ENCODE measurements at places on chromosomes 6 and 20.

DNA sequence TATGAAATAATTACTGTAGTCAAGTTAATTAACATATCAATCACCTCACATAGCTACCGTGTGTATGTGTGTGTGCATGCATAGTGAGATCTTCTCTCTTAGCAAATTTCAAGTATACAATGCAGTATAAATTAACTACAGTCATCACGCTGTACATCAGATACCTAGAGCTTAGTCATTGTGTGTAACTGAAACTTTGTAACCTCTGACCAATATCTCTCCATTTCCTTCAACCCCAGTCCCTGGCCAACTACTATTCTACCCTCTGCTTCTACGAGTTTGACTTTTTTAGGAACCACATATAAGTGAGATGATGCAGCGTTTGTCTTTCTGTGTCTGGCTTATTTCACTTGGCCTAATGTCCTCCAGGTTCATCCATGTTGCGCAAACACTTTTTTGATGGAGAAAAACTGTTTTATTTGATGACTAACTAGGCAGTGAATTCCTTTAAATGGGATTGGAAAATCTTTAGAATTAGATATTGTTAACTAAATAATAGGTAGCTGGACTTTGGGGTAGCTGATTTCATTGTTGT, 459.5 kb downstream of the DHX35 start:
- no peak for DNase-seq

- DNase-seq = no peak
Measured at GRCh38 chr6:75884822-75885221, 135.8 kb downstream of the MYO6 start.

- no peak for DNase-seq
Measured at GRCh38 chr6:81553216-81553615, 199.3 kb downstream of the TENT5A start.

DNA sequence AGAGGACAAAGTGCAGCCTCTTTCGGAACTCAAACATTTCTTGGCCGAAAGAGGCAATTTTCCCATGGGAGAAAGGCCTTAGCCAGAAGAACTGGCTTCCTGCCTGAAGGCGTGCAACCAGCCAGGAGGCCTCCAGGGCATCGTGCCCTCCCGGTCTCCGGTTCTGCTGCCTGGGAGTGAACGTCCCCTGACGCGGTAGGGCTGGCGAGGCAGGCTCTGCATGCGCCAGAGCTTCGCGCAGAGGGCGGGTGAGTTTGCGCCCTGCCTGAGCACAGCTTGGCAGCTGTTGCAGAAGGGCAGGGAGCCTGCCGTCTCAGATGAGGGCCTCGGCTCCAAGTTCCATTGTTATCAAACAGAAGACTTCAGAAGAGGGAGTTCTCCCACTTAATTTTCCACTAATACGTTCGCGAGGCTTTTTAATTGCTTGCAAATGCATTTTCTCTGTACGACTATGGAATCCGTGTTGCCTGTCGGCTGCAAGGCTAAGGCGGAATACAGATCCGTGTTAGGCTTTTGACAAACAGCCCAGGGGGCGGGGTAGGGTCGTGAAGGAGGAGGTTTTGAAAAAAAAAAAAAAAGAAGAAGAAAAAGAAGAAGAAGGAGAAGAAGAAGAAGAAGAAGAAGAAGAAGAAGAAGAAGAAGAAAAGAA, 5.5 kb upstream of the TFAP2D start:
- no peak for DNase-seq

DNA sequence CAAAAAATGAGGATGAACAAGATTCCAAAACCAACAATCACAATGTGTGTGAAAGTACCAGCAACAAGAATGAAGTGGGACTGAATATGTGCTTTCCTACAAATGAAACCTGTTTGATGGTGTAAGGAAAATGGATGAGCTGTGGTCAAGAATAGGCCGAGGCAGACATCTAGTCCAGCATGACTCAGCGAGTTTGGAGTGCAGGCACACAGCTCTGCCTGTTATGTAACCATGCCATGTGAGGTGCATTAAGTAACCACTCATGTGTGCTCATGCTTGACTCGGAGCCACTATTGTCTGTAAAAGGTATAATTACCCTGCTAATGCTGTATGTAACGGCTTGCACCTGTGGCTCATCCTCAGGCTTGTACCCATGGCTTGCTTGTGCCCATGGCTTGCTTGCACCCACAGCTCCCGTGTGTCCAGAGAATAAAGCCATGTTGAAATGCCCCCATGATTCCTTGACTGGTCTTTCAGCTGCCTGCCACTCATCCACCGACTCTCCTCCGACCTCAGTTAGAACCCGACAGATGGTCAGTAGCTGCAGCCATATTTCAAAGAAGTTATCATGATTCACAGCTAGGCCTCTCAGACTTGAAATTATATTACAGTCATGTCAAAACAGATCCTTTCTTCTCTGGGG, 98.7 kb downstream of the BACH2 start:
- no peak for DNase-seq

DNA sequence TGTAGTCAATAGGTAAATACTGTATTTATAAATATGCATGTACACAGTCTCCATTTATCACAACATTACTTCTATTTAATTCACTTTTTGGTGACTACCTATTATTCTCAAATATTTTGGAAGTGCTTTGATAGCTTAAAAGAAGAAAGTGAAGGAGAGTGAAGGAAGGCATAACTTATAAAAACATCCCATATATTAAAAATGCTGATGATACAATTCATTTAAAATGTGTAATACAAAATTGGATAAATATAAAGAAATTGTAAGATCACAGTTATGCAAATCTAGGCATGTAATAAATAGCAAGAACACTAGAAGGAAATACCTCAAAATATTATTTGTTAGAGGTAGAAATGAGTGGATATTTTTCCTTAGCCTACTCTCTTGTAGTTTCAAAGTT, 111.6 kb upstream of the ADTRP start:
- DNase-seq = no peak

DNA sequence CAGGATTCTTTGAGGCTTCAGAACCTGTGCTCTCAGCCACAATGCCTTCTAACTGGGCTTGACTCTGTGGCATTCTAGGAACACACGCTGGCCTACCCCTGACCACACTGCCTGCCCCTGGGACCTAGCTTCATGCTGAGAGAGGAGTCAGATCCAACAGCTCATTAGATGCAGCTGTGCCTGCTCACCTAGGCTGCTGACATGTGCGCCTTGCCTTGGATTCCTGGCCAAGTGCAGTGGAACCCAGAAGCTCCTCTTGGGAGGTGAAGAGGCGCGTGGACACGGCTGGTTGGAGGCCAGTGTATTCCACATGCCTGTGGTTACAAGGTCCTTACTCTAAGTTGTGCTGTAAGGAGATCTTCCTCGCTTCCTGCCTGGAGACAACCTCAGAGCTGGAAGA, 24.7 kb upstream of the KCNK16 start:
- DNase-seq = no peak

- DNase-seq = no peak
Measured at GRCh38 chr6:87925373-87926060, 122.1 kb upstream of the SPACA1 start.

All from liver (tissue), 10 donors.